Natural killer cell treated with Interleukin-12 subunit alpha and Interleukin-12 subunit beta and Interleukin-15 and Interleukin-18, amount 100 ng/mL, for 72 hours (primary cell): ENCODE measurements at places on chromosomes 2 and 18. TPM values are rescaled to one million over a fixed set of nuclear protein-coding genes. Genes with fewer than 3 reads are reported as not detected.

Gene EN1
- not detected for total RNA-seq

Gene CD8B2
- total RNA-seq: 0.61 TPM

Gene TRABD2A
- total RNA-seq: 18.3 TPM

Gene C2orf72
- 0.36 TPM for total RNA-seq

Gene TBC1D8
- 0.56 TPM for total RNA-seq

Gene ZC3H8
- total RNA-seq: 14.1 TPM

Gene CFC1
- not detected for total RNA-seq

Gene SERPINB11
- not detected for total RNA-seq

Gene SKOR2
- not detected for total RNA-seq

Gene MAL
- total RNA-seq: 1.2 TPM

Gene SCN3A
- not detected for total RNA-seq

Gene CYP1B1
- total RNA-seq: 95.7 TPM

Gene HOXD12
- total RNA-seq: not detected

Gene TSPYL6
- not detected for total RNA-seq

Gene TSGA10
- 8.6 TPM for total RNA-seq

Gene NGEF
- total RNA-seq: not detected

Gene LYG2
- not detected for total RNA-seq

Gene ASNSD1
- total RNA-seq: 36.1 TPM

Gene CCDC85A
- not detected for total RNA-seq

Gene HOXD13
- total RNA-seq: not detected

Gene KCNIP3
- not detected for total RNA-seq

Gene DUSP28
- total RNA-seq: 6.1 TPM

Gene GLI2
- 0.38 TPM for total RNA-seq

Gene RNF152
- total RNA-seq: 0.73 TPM

Gene DCC
- not detected for total RNA-seq

Gene RAB27B
- total RNA-seq: 1.5 TPM

Gene FBXO15
- not detected for total RNA-seq
